ENCODE measurements at places on chromosomes 4 and X.

DNA sequence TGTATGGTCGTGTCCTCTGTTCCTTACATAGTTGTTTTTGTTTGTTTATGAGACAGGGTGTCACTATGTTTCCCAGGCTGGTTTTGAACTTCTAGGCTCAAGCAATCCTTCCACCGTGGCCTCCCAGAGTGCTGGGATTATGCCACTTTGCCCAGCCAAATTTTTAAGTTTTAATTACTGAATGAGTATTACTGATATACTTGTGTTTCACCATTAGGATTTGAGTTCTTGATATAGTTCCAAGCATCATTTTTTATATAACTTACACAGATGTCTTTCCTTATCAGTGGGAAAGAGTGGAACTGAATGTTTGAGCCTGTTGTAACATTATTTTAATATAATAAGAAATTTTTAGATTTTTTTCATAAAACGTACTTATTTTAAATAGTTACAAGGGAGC is 20.4 kb downstream of the TMEM165 start:
- DNase-seq: no peak

- no peak for DNase-seq
Measured at GRCh38 chr4:40789031-40789430, 39.3 kb downstream of the NSUN7 start.

- DNase-seq: no peak
Measured at GRCh38 chr4:35730414-35730813, 513.9 kb downstream of the ARAP2 start.

DNA sequence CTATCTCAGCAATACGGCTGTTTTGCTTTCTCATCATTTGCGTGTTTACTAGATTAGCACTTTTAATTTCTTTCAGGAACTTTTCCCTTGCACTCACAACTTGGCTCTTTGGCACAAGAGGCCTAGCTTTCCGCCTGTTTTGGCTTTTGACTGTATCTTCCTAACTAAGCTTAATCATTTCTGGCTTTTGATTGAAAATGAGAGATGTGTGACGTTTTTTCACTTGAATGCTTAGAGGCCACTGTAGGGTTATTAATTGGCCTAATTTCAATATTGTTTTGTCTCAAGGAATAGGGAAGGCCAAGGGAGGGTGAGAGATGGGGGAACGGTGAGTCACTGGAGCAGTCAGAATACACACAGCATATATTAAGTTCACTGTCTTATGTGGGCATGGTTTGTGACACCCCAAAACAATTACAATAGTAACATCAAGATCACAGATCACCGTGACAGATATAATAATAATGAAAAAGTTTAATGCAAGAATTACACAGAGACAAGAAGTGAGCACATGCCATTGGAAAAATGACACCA is 27.3 kb downstream of the MND1 start:
- no peak for DNase-seq

DNA sequence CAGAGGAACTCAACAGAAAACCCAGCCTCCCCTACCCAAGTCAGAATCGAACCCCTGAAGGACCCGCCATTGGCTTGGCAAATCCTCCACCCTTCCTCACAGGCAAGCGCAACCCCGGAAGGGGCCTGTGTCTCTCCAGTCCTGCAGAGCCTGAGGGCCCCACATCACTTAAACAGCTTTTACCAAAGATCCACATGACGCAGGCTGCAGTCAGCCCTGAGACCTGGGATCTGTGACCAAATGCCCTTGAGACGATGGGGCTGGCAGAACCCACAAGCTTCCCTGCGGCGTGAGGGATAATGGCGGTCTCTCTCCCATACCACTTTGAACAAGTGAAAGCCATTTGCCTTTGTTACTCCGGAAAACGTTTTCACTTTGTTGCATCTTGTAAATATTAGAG is 54.9 kb downstream of the ACOX3 start:
- DNase-seq: no peak

DNA sequence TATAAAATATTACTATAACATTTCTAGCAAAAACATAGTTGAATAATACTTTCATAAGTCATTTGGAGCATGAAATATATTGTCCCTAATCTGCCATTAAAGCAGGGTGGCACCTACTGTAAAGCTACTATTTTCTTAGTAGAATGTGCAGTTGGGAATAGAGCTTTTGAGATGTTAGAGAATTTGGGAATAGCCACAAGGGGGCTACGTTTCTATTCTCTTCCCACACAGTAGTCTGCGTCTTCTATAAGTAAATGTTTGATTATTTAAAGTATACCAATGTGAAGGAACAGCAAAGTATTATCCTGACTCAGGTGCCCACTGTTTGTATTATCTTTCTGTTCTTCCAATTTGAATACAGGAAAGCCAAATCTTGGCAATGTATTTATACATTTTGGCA is 323.2 kb upstream of the GIMD1 start:
- no peak for DNase-seq

- DNase-seq: no peak
Measured at GRCh38 chrX:153628129-153628528, 18.9 kb upstream of the DUSP9 start.

DNA sequence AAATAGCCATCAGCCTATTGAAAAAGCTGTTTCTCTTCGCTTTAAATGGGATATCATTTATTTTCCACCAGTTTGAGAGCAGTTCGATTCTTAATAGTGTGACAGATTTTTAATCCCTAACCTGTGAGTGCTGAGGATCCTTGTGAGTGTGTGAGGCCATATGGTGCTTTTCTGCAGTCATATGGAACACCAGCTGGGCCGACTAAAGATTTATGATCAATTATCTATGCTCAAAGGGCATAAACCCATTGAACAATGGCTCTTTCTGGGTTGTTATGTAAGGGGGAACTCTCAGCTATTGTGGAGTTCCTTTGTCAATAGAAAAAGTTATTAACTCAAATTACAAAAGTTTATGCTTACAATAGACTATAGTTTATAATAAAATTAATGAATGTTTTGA is 1003.6 kb downstream of the FAT4 start:
- DNase-seq: no peak

DNA sequence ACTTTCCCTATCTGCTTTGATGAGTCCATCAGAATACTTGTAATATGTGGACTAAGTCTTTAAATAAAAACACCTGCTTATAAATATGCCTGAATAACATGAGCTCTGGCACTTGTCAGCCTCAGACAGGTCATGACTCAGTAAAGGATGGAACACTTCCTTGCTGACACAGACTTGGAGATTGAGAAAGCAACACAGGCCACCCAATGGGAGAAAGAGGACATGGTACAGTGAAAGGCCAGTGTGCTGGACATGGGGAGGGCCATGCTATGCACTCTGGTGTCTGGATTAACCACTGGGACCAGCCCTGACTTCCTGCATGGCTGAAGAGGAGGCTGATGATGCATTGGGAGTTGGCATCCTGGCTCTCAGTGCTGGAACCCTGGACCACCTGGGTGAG is 149.5 kb downstream of the DHRSX start:
- DNase-seq: no peak

- DNase-seq: no peak
Measured at GRCh38 chr4:70660106-70660505, 6.2 kb downstream of the JCHAIN start.

- no peak for DNase-seq
Measured at GRCh38 chr4:113677325-113677724, 84.2 kb downstream of the CAMK2D start.

- no peak for DNase-seq
Measured at GRCh38 chr4:112156553-112156952, 11.3 kb downstream of the FAM241A start.

GRCh38 chr4:129682586-129682985 is 586.6 kb downstream of the C4orf33 start:
- no peak for DNase-seq

- DNase-seq: no peak
Measured at GRCh38 chr4:102823464-102823863, 3.9 kb downstream of the UBE2D3 start.

GRCh38 chr4:40337523-40337922 is 2.4 kb downstream of the CHRNA9 start:
- DNase-seq: no peak

GRCh38 chr4:185839770-185840169 is 27.8 kb upstream of the SORBS2 start:
- no peak for DNase-seq

DNA sequence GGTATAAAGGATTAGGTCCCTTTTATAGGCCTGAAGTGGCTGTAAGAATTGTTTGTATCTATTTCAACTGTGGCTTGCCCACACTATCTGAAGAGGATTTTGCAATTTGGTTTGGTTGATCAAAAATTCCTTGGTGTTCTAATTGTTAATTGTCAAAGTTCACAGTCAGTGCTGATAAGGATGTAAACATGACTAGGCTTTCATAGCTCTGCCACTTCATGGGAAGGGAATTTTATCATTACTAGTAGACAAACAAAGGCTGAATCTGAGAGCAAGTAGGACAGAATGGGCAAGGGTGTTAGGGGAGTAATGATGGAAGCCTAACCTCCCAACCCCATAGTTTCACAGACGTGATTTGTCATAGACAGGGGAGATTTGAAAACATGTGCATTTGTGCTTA is 1131.7 kb downstream of the SH3BGRL start:
- no peak for DNase-seq

DNA sequence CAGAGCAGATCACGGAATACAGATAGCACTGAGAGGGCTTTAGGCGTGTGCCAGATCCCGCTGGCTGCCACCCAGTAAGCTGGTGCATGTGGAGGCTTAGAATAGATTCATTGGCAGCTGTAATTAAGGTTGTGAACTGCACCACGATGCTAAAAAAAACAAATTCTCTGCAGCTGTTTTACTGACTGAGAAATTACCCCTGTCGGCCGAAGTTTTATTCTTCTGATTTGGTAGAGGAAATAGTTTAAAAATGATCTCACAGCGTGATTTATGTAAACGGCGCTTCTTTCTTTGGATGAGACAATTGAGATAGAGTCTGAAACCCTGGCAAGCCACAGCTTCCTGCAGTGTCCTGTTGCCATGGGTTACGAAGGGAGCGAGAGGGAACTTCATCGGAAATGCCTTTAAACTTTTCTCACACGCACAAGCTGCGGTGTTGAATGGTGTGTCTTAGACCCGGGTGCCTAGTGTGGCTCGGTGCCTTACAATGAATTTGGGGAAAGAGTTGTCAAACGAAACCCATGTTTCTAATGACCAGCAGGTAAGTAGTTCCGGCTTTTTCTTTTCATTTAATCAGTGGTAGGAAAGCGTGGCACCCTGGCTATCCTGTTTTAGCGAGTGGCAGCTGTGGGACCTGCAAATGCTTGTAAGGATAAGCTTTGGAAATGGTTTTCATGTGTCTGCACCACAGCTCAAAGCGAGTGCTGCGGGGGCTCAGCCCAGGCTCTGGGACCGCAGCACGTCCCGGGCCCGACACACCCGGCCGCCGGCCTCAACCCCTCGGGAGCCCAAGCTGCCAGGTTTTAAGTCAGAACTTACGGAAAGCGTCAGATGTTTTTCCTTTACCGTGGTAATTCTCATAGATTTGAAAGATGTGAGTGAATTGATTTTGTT is 71.7 kb upstream of the HGFAC start:
- DNase-seq: no peak

DNA sequence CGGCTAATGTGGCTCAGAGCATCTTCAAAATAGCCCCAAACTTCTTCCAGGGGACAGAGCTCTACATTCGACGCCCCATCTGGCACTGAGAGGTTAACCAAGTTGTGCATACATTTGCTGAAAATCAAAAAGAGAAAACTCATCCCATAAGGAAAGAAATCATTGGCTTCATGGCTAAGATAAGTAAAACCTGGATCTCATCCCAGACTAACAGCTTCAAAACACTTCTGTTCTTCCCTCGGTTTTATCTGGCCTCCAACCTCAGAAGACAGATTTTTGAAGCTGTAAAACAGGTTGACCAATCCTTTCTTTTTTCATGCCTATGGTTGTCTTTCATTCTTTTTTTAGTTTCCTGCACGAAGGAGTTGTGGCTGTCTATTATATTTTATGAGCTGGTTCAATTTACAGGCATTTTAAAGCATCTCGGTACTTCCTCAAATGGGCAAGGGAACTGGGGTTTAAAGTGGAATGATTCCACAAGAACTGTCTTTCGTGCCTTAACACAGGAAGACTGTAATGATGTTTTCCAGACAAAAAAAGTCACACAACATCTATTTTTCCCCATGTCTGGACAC is 107.6 kb downstream of the DLG3 start:
- DNase-seq: no peak

DNA sequence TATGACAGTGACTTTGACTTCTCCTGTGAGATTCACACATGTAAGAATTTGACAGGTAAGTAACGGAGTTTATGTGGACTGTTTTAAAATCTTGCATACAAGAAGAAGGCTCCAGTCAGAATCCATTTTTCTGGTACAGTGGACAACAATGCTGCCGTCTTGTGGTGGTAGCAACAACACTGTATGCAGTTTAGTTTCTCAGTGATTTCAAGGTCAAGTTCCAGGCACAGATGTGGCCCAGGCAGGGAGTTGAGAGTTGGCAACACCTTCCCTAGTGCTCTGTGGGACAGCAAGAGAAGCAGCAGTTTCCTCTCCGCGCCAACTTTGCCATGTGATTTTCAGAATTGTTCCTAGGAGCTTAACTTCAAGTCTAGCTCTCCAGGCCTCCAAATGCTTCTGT is 56.0 kb upstream of the STPG2 start:
- DNase-seq: no peak

DNA sequence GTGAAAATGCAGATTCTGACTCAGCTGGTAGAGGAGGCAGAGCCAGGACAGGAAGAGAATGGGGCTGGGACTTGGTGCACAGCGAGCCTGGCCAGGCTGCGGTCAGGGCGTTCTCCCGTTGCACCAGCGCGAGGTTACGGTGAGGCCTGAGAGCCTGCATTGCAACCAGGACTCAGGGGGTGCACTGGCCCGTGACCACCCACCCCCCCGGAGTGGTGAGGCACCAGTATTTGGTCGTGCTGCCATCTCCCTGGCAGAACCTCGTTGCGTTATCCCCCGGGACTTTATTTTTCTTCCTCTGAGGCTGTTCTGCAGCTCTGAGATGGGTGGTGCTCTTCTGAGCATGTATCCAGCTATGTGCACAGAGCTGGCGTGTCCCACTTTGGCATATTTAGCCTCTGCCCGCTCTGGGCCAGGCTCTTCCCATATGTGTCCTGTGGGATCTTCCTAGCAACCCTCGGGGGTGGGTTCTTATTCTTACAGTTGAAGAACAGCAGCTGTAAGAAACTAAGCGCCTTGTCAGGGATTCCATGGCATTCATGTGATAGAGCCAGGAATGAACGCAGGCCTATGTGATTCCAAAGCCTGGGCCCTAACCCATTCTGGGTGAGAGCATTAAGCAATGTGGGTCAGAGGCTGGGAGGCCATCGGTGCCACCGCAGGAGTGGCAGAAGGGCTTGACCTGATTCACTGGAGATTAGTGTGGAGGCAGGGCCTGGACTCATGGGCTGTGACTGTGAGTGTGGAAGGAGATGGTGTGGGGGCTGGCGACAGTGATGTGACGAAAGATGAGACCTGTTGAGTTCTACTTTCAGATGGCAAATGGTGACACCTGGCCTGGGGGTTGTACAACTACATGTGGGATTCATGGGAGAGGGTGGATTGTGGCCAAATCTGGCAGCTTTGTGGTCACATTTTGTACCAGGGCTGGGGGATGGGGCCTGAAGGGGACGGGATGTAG is 3.1 kb downstream of the TADA2B start:
- no peak for DNase-seq

GRCh38 chr4:2220016-2220630 is 21.8 kb downstream of the HAUS3 start:
- peak; percentile 3 for DNase-seq
